ENCODE measurements at places on chromosomes 5 and 9.

DNA sequence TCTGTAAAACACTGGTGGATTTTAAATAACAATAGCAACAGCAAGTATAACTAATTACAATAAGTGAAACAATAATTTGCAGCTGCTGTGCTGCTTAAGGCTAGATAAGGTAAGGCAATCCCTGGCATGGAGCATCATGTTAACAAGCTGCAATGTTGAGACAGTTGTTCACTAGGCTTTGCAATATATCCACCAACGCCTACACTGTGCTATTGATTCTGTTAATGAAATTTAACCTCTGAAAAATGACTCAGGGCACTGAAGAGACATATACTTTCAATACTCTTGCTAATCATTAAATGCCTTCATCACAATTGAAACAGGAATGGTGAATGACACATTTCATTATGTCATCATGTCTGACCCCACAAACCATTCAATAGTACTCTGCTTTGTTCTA is 255.0 kb downstream of the EFNA5 start:
- DNase-seq, result no peak

DNA sequence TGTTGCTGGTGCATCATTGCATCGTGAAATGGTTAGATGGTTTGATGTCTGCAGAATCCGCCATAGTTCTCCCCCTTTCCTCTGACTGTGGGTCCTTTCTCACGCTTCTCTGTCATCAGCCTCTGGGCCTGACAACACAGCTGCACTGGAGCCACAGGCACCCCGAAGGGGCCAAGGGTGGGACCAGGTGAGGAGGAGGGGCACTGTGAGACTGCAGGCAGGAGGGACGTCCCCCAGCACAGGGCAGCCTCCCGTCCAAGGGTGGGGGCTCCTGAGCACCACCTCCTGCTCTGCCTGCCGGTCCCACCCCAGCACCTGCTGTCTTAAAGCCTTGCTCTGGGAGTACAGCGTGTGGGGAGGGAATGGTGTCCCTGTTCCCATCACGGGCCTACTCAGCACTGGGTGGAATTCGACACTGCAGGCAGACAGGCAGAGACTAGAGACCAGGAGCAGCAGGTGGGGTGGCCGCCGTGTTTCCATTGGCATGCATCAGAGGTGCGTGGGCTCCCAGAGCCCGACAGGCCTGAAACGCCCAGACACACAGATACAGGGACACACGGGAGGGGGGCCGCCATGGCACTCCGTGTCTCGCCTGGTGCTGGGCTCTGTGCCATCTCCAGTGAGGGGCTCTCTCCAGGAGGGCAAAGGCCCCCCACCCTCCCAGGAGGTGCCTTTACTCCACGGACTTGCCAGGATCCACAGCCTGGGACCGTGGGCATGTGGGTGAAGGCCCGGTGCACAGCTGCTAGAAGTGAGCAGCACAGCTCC is 15.0 kb downstream of the CACNA1B start:
- no peak for DNase-seq

DNA sequence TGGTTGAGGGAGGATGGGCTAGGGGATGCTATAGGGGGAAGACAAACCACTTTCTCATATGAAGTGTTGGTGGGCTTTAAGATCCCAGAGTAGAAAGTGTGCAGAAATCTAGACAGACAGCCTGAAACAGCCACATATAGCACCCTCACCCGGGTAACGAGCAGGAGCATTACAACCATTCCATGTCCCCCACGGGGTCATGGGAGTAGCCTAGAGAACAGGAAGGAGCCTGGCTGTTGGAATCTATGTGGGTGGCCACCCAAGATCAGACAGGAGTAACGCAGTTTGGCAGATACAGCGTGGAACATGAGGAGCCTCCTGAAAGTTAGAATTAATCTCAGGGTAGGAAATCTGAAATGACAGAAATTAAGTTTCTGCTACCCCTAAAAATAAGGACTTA is 146.1 kb upstream of the RAI14 start:
- DNase-seq, result no peak

DNA sequence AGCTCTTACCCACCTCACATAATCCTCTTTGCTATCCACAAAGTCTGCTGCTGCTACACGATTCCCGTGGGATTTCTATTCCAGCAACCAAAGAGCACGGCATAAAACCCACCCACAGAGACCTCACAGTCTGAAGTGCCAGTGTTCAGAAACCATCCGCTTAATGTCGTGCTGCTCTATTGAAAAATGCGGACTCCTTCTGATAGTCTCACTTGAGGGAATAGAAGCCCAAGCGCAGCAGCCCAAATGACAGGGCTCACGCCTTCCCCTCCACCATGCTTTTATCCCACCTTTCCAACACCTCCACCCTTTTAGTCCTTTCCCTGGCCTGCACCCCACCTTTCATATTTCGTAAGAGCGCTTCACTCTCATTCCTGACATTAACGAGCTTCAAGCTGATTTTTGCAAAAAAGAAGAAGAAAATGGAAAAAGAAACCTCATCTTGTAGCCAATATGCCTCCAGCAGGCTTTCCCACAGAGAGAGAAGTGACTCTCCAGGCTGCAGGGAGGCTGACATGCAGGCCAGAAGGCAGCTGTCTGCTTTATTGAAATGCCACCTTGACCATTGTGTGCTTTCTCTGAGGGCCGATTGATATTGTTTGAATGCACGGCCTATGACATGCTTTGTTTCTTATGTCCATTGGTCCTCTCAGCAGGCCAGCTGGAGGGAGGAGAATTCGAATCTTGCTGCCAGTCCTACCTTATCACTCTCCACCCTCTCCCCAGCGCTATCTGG is 70.6 kb upstream of the PCSK1 start:
- DNase-seq, result no peak

- DNase-seq, result no peak
Observed at GRCh38 chr5:2562036-2562435, 189.4 kb downstream of the IRX2 start.

- DNase-seq, result no peak
Observed at GRCh38 chr5:170113522-170113900, 7.8 kb downstream of the FOXI1 start.

DNA sequence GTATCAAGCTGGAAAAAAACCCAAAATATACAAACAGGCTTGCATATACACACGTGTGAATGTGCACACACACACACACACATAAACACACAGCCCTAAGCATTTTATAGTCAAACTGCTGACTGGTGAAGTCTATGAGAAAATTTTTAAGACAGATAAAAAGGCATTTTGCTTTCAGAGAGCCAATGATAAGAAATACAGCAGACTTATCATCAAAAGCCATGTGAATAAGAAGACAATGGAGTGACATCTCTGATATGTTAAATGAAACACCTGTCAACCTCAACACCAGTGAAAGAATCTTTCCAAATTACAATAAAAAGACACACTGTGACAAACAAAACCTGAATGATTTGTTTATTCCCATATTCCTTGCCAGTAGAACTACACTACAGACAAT is 233.3 kb downstream of the CDH9 start:
- DNase-seq, result no peak

GRCh38 chr9:98993570-98993945 is 49.9 kb downstream of the COL15A1 start:
- no peak for DNase-seq

DNA sequence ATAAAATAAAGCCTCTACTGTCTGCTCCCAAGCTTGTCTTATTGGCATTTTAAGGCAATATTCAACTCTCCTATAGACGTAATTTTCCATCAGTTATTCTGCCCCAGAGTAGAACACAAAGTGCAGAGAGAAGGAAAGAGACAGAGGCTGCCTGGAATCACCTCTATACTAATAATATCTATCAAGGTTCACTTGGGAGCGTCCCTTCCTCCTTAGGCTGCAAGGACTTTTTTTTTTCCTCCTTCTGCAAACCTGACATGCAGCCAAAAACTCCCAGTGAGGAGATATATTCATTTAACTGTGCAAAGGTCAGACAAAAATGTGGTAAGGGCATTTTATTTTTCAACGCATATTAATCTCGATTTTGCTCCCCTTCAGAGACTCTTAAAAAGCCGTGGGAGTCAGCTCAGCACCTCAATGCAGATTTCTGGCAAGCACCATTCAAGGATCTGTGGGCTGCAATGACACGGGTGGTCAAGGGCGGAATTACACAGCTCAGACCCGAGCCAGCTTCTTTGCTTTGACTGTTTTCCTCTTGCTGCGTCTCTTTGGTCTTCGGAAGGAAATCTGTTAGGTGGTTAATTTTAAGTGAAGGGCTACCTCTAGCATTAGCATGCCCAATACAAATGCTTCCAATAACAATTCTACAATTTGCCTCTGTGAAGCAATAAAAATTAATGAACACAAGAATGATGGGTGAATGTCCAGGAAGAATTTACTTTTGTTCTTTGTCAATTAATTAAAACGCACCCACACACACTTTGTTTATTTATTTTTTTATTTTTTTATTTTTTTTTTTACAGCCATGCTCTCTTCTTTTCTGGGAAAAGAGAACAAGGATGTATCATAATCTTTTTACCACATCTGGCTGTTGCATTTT is 587.7 kb upstream of the GRAMD2B start:
- no peak for DNase-seq

DNA sequence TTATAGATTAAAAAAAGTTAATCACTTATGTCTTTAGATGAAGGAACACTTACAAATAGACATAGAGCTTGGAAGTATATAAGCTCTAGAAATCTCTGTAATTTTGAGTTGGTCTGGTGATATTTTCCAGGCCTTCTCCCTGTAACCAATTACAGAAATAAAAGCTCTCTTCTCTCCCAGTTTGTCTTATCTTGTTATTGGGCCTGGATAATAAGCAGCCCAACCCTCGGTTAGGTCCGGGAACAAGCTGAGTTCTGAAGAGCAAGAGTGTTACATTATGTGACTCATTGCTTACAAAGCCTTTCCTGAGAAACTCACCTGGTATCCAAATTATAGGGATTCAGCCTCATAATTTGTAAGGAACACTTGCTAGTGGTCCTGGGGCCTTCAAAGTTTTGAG is 1146.2 kb downstream of the CDH9 start:
- no peak for DNase-seq

DNA sequence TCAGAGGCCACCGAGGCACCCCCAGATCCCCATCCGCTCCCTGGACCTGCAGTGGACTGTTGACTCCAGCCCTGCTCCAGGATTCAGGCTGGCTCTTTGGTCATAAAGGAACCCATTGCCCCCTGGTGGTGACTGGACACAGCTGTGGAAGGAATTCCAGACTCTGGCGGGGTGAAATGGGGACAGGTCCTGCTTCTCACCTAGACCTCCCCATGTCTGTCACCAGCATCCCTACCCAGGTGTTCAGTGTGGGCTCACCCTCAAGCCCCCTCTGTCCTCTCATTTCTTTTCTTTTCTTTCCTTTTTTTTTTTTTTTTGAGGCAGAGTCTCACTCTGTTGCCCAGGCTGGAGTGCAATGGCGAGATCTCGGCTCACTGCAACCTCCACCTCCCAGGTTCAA is 25.5 kb upstream of the STXBP1 start:
- DNase-seq, result no peak

GRCh38 chr5:95930141-95930930 is 31.3 kb downstream of the ELL2 start:
- DNase-seq, result no peak

DNA sequence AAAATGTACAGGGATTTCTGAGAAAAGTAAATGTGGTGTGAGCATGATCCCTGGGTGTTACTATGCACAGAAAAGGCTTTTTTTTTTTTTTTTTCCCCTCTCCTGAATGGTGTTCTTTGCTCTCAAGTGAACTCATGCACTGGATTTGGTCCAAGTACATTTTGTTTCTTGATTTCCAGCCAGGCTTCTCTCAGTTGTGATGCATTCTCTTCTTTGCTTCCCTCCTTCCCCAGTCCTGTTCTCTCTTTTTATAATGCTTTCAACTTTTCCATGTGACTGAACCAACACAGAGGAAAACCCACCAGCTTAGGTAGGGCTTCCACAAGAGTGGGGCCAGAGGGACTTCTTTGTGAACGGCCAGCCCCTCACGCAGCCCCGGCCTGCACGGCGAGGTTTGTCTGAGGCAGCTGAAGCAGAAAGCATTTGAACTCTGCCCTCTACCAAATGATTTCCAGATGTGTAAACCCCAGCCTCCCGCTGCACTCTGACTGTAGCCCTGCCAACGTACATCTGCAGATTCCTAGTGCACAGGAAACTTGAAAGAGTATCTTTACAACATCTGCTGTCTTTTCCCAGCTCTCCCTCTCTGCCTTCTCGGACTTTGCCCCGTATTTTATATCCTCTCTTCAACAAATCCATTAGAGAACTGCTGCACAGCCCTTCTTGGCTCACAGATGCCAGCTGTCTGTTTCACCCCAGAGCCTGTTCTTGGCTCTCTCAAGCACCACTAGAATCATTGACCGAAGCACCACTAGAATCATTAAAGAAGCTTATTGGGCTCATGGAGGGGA is 71.8 kb upstream of the CD180 start:
- no peak for DNase-seq

GRCh38 chr9:78038620-78039300 is 7.1 kb upstream of the GNAQ start:
- DNase-seq, result no peak

DNA sequence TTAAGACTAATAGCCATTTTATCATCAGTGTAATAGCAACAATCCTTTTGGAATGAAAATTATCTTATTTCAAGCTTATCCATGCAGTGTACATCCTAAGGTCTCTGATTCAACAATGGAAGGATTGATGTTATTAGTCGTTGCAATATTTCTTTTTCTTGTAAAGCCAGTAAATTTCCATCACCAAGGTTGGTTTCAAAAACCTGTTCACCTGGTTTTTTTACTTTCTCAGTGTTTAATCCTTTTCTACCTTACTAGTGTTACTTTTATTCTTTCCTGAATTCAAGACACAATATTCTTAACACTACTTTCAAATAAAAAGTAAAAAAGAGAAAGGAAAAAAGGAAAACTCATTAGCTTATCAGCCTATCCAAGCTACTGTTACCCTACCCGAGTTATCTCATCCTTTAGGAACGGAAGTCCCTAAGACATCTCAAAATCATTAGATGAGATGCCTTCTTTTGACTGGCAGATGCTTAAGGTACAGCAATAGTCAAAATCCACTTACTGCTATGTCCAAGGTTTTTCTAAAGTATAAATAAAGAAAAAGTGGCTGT is 5.4 kb downstream of the ZFR start:
- no peak for DNase-seq

DNA sequence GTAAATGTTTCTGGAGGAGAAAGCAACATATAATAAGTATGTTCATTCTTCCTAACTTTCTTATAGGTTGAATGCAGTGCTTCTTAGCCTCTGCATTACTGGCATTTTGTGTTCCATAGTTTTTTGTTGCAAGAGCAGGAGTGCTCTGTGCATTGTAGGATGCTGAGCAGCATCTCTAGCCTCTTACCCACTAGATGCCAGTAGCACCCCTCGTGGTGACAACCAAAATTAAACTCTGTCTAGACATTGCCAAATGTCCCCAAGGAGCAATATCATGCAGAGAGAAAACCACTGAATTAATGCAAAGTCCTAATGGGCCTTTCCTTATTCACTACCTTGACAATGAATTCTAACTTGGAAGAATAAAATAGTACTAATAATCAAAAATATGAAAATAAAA is 147.0 kb downstream of the GLIS3 start:
- DNase-seq, result no peak

GRCh38 chr5:146291421-146292074 is 47.1 kb upstream of the POU4F3 start:
- DNase-seq, result no peak

- DNase-seq, result no peak
Observed at GRCh38 chr5:142295960-142296860, 28.6 kb downstream of the SPRY4 start.

Data from NCI-H1436 treated with DMSO at 0.1 percent for 48 hours (cell line).